ENCODE measurements at places on chromosomes 6 and 20.

DNA sequence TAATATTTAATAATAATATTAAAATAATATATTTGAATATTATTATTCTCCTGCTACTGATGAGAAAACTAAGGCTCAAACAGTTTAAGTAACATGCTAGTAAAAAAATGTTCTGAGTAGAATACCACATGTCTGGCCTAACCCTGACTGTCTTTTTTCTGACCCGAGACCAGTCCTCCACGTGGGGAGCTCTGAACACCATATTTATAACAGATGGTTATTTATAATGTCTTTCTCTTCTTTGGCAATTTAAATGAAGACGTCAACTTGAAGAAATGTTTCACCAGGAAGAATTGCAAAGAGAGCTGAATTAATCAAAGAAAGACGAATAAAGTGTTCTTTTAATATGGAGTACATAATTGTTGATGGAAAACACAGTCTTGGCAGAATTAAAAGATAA is 82.0 kb downstream of the SLC22A3 start:
- DNase-seq = no peak

GRCh38 chr20:24981282-24981681 is 11.3 kb downstream of the APMAP start:
- DNase-seq = no peak

- no peak for DNase-seq
These were observed 25.2 kb downstream of the PREX1 start for GRCh38 chr20:48802647-48803046.

- DNase-seq = no peak
These were observed 78.0 kb upstream of the SMIM8 start for GRCh38 chr6:87244380-87244779.

GRCh38 chr6:4682431-4683097 is 93.6 kb upstream of the CDYL start:
- DNase-seq = no peak

DNA sequence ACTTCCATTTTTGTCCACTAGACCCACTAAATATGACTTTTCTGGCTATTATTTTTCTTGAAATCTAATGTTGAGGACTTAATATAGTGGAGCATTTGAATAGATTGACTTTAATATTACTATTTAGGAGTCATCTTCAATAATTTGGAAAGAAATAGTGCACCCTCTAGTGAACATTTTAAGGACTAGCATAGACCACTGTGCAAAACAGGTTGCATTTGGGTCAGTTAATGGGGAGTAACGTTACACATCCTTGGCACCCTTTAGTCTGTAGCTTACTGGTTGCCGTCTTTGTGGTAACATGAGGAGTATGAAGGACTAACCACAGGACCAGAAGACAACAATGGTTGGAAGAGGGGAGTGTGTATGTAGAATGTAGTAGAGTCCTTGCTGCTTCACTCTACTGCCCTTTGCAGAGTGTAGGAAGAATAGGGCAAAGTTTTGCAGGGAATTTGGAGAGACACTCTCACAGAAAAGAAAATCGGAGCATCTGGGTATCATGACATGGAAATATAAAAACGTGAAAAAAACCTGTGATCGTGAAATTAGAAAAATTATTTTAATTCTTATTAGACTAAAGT is 25.2 kb downstream of the RFPL4B start:
- DNase-seq = peak; percentile 13

GRCh38 chr6:162219266-162219665 is 508.3 kb downstream of the PRKN start:
- DNase-seq = no peak

GRCh38 chr6:169723991-169724493 is 258 bp downstream of the PHF10 start:
- DNase-seq = peak; percentile 53

GRCh38 chr6:9428421-9429172 is 986.3 kb downstream of the TFAP2A start:
- no peak for DNase-seq

- no peak for DNase-seq
These were observed 181.9 kb upstream of the PCSK2 start for GRCh38 chr20:17044891-17045290.

GRCh38 chr6:167292301-167293087 is 1.4 kb downstream of the UNC93A start:
- no peak for DNase-seq

DNA sequence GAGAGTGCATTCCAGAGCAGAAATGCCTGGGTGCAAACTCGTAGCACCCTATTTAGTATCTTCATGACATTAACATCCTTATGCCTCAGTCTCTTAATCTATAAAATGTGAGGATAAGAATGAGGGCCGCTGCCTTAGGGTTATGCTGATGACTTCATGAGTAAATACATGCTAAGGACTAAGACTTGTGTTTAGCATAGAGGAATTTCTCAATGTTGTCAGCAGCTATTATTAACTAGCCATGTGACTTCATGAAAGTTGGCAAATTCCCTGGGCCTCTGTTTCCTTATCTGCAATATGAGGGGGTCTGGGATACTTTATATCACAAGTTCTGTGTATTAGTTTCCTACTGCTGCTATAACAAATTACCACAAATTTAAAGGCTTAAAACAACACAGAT is 108.1 kb upstream of the RIPOR2 start:
- no peak for DNase-seq

GRCh38 chr6:109910571-109910970 is 67.5 kb upstream of the GPR6 start:
- DNase-seq = no peak

DNA sequence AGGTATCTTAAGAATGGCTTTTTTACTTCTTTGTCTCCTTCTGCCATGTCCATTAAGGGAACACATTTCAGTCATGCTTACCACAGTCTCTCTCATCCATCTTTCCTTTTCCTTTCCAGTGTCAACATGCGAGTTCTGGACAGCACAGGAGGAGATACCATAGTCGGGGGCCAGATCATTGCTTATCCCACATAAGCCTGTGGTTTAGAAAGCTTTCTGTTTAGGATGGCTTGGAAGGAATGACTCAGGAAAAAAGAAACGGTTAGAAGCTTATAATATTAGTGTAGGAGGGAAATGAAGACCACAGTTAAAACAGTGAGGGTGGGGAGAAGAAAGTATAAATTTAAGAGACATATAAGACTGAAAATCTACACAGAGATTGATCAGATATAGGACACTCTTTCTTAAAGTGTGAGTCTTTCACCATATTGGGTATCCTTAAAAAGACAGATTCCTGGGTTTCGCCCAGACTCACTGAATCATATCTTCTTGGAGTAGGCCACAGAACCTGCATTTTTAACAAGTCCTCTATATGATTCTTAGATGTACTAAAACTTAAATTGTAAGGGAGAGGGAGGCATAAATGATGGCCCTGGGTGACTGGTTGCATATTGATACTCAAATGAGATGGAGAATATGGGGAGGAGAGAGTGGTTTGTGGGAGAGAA is 36.1 kb downstream of the DSE start:
- DNase-seq = no peak

DNA sequence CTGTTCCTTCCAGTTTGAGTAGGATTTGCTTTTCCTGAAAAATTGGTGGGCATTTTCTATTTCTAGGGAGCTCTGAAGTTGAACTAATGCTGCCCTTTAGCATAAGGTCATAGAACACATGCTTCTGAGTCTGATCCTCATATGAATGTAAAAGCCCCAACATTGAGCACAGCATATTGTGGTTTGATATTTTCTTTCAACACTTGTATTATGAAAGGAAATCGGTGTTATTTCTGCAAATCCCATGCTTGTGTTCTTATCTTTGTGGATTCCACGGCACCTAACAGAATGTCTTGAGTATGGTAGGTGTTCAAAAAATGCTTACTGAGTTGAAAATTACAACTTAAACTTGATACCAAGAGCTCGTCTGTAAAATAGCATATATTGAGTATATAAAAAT is 85.8 kb downstream of the TRMT11 start:
- no peak for DNase-seq

DNA sequence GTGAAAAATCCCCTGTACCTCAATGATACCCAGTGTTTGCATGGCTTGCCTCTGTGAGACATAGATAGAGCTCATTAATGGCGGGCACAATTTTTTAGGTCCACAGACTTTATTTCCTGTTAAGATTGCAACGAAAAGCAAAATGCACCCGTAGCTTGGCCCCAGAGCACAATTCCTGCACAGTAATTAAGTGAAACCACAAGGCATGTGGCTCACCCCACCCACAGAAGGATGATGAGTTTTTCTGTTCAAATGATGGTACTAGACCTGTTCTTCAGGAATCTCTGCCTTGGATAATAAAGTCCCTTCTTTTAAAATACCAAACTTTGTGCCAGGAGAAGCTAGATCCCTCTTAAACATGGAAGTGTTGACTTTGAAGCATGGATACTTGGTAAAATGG is 738.1 kb downstream of the QKI start:
- no peak for DNase-seq

- no peak for DNase-seq
These were observed 92.9 kb downstream of the SPTLC3 start for GRCh38 chr20:13101706-13102105.

DNA sequence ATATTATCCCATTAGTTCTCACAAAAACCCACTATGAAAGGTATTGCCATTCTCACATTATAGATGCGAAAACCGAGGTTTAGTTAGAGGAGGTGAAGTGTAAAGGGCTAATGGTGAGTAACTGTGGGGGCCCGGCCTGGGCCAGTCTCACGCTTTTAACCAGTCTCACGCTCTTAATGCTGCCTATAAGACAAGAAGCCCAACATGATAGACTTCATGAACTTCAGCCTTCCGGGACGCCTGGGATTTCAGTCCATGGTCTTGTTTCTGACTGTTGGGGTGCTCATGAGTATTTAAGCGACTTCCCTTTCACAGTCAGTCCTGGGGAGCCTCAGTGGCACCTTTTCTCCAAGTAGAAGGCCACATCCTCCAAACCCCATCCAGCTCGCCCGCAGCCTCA is 31.7 kb downstream of the AGPAT4 start:
- no peak for DNase-seq

DNA sequence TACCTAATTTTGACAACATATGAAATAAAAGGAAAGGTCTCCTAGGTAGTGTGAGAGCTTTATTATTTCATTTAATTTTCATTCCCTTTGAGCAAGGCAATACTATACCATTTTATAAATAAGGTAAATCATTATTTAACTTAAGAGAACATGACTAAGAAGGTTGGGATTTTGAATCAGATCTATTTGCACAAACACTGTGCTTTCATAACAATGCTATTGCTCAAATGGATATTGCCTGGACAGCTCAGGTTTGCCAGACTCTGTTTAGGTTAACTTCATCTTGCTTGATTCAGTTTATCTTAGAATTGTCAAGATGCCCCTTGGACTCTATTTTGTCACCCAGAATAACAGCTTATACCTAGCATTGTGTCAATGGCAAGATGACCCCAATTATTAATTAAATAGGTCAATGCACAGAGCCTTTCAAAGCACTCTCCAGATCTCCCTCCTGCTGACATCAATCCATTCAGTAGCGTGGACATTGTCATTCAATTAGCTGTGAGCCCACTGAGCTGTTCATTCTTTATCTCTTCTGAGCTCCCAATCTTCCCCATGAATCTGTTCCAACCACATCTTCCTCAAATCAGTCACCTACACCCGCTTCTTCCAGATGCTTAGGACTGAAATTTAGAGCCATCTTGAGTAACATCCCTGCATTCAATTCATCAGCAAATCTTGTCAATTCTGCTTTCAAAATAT is 42.1 kb upstream of the TMEM30A start:
- no peak for DNase-seq

GRCh38 chr20:11108102-11108810 is 434.5 kb upstream of the JAG1 start:
- no peak for DNase-seq

DNA sequence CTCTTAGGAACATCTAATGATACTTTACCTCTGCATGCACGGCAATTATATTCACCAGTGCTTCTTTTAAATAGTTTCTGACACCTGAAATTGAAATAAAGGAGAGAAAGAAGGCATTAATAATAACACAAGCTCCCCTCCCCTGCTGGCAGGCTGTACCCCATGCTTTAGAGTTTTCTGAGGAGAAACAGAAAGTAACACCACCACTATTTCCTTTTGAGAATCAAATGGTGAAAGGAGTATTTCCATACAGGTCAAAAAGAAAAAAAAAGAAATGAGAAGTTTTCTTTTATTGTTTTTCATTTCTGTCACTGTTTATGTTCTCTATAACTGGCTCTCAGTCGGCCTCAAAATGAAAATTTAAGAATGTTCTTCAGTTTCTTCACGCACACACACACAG is 108.1 kb downstream of the IRF4 start:
- DNase-seq = no peak

GRCh38 chr20:60269573-60270162 is 311.4 kb downstream of the CDH26 start:
- no peak for DNase-seq

DNA sequence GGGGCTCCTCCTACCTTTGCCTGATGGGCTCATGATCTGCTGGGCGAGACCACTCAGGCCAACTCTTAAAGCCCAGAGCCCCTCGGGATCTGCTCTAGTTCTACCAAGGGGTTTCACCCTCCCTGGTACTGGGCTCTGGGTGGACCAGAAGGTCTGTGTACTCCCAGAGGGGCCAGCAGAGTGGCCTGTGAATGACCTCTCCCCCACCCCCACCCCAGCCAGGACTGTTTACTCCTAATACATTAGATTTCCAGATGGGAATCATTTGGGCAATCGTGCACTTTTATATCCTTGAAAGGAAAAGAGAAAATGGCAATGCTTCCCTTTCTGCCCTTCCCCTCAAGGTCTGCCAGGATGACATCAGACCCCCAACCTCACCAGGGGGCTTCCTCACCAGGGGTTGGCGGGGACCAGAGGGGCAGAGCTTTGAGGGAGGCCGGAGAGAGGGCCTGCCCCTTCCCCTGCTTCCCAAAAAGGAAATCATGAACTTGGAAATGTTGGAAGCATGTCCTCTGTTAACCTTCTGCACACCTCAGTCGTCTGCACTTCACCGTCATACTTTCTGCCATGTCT is 37.1 kb upstream of the PMEPA1 start:
- DNase-seq = no peak

DNA sequence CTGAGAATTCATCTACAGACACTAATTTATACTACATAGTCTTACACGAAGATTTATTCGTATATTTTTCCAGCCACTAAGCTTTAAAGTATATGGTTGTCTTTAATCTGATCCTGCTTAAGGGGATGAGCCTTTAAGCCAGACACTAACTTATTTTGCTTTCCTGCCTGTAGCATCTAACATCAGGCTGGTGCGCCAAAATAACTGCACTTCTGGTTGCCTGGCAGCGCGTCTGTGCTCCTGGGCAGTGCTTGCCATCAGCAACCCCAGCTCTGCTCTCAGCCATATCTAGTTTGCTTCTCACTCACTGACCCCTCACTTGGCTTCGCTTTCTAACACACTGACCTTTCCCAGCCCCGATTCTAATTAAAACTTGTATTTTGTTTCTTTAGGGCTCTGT is 21.8 kb downstream of the HMGCLL1 start:
- DNase-seq = no peak

DNA sequence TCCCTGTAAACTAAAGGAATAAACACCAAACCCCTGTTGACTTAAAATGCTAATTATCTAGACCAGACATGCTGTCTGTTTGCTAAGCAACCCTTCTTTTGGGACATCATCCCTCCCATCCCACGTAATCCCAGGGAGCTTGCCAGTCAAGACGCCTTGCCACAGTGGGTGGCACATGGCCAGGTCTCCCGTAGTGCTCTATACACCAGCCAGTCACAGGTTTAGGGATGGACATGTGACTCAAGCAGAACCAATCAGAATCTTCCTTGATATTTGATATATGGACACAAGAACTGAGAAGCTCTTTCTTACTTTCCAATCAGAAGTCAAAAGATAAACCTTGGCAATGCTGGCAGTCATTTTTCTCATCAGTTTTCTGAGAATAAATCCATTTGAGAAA is 60.0 kb downstream of the CNKSR3 start:
- no peak for DNase-seq

- DNase-seq = no peak
These were observed 69.1 kb downstream of the ELOVL4 start for GRCh38 chr6:79878142-79878748.

Measured in suppressor macrophage (primary cell).